ENCODE measurements at places on chromosomes 16 and 17.

DNA sequence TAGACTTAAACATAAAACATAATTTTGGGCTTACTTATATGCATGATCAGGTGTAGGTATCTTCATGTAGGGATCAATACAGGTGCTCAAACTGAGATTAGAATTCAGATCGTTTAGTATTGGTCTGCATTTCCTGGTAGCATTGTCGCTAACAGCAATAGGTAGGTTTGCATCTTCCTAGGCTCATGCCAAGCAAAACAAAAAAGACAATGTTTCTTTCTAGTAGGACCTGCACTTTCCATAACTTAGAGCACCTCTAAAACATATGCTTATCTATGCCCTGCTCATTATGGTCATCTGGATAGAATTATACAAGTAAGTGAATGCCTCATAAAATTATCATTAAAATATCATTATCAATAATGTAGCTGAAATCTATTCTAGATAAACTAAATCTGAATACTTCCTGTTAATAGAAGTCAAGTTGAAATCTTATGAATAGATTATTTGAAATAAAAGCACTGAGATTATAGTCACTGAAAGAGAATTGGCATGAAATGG, 26.7 kb downstream of the PCTP start:
- DNase-seq = no peak

DNA sequence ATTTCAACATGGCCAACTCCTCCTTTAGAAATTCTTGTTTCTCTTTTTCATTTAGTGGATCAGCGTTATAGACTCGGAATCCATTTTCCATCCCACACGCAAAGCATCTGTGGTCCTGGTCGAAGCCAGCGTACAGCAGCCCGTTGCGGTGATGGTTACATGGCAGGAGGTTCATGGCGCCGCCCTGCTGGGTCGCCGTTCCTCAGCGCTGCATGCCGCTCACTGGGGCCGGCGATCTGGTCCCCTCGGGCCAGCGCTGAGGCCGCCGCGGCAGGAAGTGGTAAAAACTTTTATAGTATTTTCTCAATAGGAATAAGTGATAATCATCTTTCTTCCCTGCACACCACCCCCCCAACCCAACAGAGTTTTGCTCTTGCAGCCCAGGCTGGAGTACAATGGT, 29.9 kb upstream of the RHOT1 start:
- DNase-seq = no peak

DNA sequence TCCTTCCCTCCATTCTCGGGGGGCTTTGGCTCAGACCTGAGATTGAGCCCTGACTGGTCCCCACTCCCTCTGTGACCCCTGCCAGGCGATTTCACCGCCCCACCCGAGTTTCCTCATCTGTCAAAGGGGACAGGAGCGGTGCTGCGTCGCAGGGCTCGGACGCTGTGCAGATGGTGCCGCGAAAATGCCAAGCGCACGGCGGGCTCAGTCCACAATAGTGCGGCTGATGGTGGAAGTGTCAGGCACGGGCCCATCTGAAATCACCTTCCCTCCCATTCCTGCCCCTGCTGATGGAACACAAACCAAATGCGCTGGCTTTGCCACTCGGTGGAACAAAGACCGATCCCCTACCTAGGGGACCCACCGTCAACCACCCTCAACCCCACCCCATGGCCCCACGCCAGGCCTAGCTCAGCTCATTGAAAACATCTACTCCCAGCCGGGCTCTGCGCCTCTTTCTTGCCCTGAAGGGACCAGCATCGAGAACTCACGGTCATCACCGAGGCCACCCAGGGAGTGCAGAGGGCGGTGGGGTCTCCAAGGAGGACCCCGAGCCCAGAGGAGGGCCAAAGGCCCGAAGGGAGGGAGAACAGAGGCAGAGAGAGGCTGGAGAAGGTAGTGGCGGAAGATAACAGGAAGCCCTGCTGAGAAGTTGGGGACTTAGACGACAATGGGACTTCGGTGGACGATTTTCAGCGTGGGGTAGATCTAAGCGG, 1.4 kb downstream of the CARHSP1 start:
- DNase-seq = peak; percentile 31

GRCh38 chr16:80014241-80014939, 413.9 kb upstream of the MAF start:
- DNase-seq = no peak

GRCh38 chr16:83619381-83620150, 188.2 kb upstream of the HSBP1 start:
- no peak for DNase-seq

DNA sequence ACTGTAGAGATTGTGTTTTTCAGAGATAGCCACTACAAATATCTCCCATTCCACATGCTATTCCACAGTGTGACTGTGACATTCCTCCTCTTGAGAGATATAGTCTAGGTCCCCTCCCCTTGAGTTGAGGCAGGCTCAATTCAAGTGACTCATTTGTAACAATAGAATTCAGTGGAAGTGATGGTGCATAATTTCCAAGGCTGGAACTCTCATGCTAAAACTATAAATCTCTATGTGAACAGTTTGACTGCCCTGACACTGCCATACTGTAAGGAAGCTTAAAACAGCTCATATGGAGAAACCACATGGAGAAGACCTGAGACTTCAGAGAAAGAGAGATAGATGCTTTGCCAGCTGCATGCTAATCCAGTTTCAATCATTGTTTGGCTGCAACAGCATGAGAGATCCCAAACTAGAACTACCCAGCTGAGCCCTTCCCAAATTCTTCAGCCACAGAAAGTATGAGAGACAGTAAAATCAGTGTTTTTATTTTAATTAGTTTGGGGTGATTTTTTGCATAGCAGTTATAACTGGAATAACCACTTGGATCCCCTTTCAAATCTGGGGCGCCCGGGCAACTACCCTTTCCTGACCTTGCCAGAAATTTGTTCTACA, 19.5 kb upstream of the CSNK2A2 start:
- DNase-seq = no peak

DNA sequence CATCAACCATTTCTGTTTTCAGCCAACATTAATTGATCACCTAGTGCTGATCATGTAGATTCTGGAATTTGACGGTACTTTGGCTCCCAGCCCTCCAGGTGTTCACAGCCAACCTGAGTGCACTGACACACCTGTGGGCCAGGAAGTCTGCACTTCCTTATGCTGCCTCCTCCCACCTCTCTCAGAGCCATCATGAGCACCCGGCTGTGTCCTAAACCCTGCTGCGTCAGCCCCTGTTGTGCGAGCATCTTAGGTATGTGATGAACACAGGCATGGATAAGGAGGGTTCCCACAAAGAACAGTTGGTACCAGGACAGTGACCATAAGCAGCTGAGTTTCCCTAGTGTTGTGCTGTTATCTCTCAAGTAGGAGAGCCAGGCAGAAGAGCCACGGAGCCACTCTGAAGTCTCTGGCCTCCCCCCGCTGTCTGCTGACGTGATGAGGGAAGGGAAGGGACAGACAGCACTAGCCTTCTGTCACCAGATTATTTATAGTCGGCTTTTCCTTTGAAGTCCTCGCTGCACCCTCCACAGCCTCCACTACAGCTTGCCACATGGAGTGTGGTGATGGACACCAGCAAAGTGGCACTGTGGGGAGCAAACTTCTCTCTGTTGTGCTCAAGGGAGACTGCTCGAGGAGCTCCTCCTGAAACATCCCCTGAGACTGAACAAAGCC, 162.8 kb upstream of the ANKFN1 start:
- no peak for DNase-seq

- DNase-seq = no peak
Observed at GRCh38 chr16:56828647-56829046, 36.4 kb upstream of the SLC12A3 start.

- DNase-seq = no peak
Observed at GRCh38 chr16:24232936-24233335, 23.2 kb upstream of the CACNG3 start.

GRCh38 chr17:16980813-16981731, 9.2 kb upstream of the TNFRSF13B start:
- peak; percentile 66 for DNase-seq

- DNase-seq = no peak
Observed at GRCh38 chr16:65617421-65617820, 495.6 kb upstream of the CDH11 start.

GRCh38 chr17:12648498-12648897, 17.2 kb upstream of the MYOCD start:
- no peak for DNase-seq

- no peak for DNase-seq
Observed at GRCh38 chr17:34252444-34253138, 2.5 kb upstream of the CCL2 start.

DNA sequence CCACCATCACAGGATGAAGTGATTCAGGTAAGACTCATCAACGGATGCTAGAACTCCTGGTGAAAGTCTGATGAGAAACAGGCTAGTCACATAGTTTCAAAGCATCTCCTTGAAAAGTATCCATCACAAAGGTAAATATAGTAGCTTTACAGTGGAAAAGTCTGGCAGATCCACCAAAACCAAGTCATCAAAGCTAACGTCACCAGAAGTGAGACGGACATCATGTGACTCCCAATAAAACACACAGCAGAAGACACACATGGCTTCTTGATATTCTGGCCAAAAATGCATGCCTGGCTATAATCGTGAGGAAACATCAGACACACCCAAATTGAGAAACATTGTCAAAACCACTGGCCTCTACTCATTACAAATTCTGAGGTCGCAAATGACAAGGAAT, 17.9 kb upstream of the TRPV3 start:
- DNase-seq = no peak

GRCh38 chr17:43010667-43011308, 4.2 kb downstream of the IFI35 start:
- DNase-seq = no peak

GRCh38 chr17:80546267-80546666, 1.6 kb downstream of the RPTOR start:
- no peak for DNase-seq

DNA sequence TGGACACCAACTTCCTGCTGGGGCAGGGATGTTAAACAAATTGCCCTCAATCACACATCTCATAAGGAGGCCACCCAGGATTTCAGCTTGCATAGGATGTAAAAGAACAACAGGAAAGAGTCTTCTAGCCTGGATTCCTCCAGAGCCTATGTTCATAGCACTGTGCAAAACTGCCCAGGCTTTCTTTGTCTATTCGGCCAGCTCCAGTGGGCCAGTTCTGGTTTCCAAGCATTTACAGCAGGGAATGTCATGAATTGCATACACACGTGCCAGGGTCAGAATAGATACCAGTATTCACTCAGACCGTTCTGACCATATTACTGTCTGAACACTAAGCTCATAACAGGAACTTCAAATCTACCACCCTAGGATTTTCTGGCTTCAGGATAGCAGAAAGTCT, 273.2 kb downstream of the CDH8 start:
- no peak for DNase-seq

GRCh38 chr17:66379996-66380395, 77.6 kb downstream of the PRKCA start:
- no peak for DNase-seq

DNA sequence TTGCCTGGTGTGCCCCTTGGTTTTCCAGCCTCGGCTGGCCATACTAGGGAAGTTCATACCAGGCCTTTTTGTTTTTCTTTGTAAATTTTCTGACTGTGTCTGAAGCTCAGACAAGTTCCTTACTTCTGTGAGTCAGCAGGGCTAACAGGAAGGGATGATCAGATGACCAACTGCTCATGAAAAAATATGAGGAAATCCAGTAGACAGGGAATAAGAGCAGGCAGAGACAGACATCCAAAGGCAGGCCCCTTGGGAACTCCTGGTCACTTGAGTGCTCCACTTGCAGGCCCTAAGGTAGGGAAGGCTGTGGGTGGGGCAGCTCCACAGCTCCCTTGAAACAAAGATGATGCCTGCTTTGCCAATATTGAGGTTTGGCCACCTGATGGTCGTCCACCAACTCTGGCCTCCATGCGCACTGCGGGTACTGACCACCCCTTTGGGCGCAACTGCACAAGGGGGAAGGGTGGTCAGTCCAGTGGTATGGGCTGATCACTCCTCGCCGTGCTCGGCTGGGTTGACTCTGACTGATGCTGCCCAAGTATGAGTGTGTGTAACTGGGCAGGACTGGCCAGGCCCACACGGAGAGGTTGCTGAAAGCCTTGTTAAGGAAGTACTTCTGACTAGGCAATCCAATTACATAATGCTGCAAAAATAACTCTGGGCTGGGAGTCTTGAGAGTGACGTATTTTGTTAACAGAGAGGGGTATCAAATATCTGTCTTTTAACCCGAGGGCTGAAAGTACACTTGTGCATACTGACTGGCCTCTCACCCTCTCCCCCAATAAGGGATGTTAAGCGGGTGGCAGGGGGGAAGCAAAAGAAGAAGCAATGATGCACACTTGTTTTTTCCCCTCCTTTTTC, 20.8 kb upstream of the ZFHX3 start:
- DNase-seq = no peak

GRCh38 chr17:13996276-13996675, 73.0 kb upstream of the COX10 start:
- DNase-seq = no peak

DNA sequence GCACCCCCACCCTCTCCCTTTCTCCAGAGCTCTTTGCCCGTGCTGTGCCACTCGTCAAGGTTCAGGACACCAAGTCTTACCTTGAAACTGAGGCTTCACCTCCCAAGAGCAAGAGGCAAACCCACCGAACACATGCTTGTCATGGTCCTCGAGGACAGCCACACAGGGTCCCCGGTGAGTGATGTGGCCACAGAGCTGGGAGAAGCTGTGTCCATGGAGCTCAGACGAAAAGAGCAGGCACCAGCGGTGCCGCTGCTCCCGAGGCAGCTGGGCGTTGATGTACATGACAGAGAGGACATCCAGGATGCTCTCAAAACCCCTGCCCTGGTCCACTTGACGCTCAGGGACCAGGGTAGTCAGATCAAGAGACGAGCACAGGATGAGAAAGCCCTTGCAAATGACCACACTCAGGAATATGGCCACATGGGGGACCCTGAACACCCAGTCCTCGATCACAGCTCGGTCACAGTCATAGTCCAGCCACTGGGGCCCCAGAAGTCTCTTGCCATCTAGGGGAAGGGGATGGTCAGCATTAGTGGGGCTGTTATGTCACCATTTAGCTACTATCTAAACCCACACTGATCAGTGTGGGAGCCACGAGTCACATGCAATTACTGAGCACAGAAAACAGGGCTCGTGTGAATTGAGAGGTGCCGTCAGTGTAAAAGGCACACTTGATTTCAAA, 17.8 kb downstream of the MEAK7 start:
- DNase-seq = no peak

DNA sequence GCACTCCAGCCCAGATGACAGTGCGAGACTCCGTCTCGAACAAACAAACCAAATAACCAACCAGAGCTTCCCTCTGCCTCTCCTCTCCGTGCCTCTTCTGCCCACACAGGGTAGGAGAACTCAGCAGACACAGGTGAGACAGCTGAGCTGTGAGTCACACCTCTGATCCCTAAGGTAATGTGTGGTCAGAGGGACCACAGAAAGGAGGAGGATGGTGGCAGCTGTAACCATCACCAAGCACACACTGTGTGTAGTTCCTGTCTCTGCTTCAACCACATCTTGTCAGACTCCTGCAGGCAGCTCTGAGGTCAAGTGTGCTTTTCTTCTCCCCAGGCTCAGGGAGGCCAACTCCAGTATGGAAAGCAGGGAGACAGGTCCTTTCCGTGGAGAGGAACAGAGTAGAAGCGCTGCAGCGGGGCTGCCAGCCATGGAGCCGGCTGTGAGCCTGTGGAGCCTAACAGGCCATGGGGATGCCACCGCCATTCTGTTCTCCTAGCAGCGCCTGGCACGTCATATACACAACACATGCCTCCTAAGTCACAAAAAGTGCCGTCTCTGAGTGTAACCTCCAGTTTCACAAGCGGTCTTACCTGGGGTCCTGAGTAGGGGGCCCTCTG, 7.1 kb downstream of the NUDT16L1 start:
- DNase-seq = no peak

- no peak for DNase-seq
Observed at GRCh38 chr16:89209522-89210044, 7.9 kb upstream of the ZNF778 start.

- DNase-seq = no peak
Observed at GRCh38 chr16:78522327-78522726, 422.9 kb downstream of the WWOX start.

- no peak for DNase-seq
Observed at GRCh38 chr17:78107976-78108725, 20.4 kb downstream of the TMC6 start.

Measured in NCI-H2171 (cell line).